ENCODE measurements at places on chromosomes 4 and X. TPM values are rescaled to one million over a fixed set of nuclear protein-coding genes. Genes with fewer than 3 reads are reported as not detected.

GRCh38 chrX:17081968-17082367, 135.5 kb downstream of the REPS2 start:
- DNase-seq: no peak

GRCh38 chr4:128608006-128608405, 201.5 kb upstream of the JADE1 start:
- DNase-seq: no peak

DNA sequence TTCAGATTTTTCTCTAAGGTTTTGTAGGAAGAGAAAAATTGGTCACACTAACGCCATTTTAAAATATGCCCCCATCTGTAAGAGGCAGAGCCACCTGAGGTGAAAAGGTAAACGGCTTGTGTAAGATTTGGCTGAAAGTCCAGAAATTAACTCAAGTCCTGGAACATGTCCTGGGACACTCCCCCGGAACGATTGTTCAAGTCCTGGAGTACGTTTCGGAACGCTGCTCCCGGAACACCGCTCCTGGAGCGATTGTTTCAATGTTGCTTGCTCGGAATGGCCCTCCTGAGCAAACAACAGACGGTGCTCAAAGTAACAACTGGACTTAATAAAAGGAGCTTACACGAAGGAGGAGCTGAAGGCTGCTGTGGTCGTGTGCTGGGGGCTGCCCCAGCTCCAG, 796.5 kb upstream of the SLIT2 start:
- no peak for DNase-seq

GRCh38 chr4:122104184-122104583, 47.9 kb upstream of the BLTP1 start:
- DNase-seq: no peak

DNA sequence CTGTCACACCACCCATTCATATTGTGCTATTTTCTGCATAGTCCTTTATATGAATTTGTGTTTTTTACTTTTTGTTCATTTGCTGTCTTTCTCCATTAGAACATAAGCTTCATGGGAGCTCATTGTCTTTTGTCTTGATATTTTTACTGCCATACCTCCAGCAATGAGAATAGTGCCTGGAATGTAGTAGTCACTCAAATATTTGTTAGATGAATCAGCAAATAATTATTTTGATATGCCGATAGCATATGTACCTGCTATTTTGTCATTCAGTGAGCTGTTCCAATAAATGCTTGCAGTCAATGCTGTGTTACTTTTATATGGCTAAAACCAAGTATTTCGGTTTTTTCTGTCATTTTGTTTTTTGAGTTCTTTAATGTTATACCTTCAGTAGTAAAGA, 43.5 kb upstream of the SLC25A31 start:
- DNase-seq: no peak

Gene AR
- total RNA-seq: 40.2 TPM

Gene BRCC3
- 13.4 TPM for total RNA-seq

Data from uterus (tissue), 4 donors.